Stimulated activated effector memory CD8-positive, alpha-beta T cell treated with anti-CD3 and anti-CD28 coated beads, Interleukin-12 subunit alpha, Interleukin-12 subunit beta, amount 100 ng/mL, for 72 hours (primary cell): ENCODE measurements at places on chromosomes 1 and 21.

- no peak for DNase-seq
Observed at GRCh38 chr1:177119311-177119710, 45.2 kb downstream of the ASTN1 start.

GRCh38 chr1:76012341-76013205, 62.0 kb upstream of the ST6GALNAC3 start:
- DNase-seq = no peak

DNA sequence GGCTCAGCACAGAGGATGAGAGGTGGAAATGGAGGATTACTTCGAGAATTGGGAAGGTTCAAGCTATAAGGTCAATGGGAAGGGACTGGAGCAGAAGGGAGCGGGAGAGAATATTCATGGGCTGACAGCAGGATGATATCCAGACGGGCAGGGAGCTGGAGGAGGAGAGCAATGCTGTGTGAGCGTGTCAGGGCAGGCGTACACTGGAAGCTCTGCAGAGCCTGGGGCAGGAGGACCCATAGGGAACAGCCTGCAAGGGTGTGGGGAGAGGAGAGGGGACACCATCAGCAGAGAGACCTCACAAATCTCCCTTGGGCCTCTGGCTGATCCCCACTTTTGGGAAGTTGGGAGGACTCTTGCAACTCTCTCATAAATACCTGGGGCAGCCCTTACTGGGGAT, 13.7 kb downstream of the CSF1 start:
- DNase-seq = no peak

DNA sequence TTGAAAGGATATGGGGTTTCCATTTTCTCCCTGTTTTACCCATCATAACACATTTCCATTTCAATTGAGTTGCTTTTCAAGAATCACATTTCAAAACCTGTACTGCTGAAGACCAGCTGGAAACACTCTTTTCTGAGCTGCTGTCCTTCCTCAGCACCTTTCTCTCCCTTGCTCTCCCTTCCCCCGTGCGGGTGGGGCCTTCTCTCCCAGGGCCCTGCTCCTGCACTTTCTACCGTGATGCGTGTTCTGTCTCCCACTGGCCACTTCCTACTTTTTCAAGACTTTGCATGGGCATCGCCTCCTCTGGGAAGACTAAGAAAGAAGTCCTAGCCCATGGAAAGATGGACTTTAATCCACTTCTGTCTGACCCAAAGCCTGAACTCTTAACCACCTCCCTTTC, 390.4 kb downstream of the PTPRU start:
- DNase-seq = no peak

- no peak for DNase-seq
Observed at GRCh38 chr1:109814223-109814622, 50.5 kb upstream of the EPS8L3 start.

GRCh38 chr1:234271243-234271606, 102.0 kb upstream of the COA6 start:
- DNase-seq = no peak

GRCh38 chr21:34846601-34847112, 177.9 kb downstream of the CLIC6 start:
- DNase-seq = no peak

DNA sequence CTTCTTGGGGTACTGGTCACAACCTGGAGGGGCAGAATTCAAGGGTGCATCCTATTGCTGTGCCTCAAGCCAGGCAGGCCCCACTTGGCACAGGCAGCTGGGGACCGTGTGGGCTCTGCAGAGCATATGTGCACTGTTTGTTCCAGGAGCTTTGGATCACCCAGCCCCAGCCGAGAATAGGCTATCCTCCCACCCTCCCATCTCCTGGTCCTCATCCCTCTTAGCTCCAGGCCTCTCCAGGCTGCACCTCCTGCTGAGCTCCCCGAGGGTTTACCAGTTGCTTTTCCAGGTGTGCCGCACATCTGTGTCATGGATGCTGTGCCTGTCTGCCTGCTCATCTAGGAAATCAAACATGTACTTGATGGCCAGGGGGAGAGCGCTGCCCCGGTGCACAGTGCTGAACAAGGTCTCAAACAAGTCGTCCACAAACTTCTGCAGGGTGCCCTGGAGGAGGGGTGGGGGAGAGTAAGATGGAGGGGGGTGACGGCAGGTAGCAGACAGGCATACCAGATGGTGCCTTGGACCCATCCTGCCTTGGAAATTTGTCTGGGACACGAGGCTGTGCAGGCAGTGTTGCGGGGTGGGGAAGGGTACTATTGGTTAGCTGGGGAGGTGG, 120.5 kb upstream of the CD34 start:
- DNase-seq = no peak

- DNase-seq = no peak
Observed at GRCh38 chr1:179066471-179066870, 15.4 kb upstream of the TOR3A start.

DNA sequence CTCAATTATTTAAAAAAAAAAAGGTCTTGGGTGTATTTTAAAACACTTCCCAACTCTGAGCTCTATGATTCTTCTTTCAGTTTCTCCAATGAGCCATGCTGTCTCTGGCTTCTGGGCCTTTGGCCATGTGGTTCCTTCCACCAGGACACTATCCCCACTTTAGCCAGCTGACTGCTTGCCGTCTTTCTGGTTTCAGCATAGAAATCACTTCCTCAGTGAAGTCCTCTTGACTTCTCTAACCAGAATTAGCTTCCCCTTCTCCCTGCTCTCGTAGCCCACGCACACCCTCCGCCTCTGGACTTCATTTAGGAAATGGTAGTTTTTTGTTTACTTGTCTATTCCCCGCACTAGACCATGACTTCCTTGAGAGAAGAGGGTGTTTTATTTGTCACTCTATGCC, 1.1 kb upstream of the DIO1 start:
- no peak for DNase-seq

- no peak for DNase-seq
Observed at GRCh38 chr1:39646232-39647081, 7.0 kb upstream of the HEYL start.

DNA sequence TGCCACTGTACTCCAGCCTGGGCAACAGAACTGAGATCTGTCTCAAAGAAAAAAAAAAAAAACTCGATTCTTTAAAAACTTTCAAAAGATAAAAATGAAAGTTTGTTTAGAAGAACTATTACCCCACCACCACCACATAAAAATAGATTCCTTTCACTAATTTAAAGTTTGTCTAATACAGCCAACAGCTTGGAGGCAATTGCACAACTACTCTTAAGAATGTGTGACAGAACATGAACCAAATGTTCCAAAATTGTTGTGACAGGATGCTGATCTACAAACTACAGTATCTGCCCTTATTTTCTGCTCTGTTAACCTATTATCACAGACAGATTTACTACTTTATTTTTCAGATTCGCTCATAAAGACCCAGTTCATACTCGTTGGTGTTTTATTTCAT, 5.5 kb upstream of the TGFBR3 start:
- no peak for DNase-seq

- no peak for DNase-seq
Observed at GRCh38 chr1:246139745-246140182, 367.3 kb downstream of the SMYD3 start.
